ENCODE measurements at places on chromosomes 1 and 21. TPM values are rescaled to one million over a fixed set of nuclear protein-coding genes. Genes with fewer than 3 reads are reported as not detected.

SHISAL2A gene
- 14.2 TPM for total RNA-seq

PLA2G2C gene
- total RNA-seq = not detected

GRCh38 chr1:200334661-200335256 is 75.1 kb downstream of the ZNF281 start:
- no peak for DNase-seq

- no peak for DNase-seq
Measured at GRCh38 chr1:99979091-99979490, 9.3 kb downstream of the SLC35A3 start.

BRINP2 gene
- total RNA-seq = not detected

Data from activated naive CD8-positive, alpha-beta T cell treated with anti-CD3 and anti-CD28 coated beads for 36 hours (primary cell).